ENCODE measurements at places on chromosomes 13 and 19. TPM values are rescaled to one million over a fixed set of nuclear protein-coding genes. Genes with fewer than 3 reads are reported as not detected.

DNA sequence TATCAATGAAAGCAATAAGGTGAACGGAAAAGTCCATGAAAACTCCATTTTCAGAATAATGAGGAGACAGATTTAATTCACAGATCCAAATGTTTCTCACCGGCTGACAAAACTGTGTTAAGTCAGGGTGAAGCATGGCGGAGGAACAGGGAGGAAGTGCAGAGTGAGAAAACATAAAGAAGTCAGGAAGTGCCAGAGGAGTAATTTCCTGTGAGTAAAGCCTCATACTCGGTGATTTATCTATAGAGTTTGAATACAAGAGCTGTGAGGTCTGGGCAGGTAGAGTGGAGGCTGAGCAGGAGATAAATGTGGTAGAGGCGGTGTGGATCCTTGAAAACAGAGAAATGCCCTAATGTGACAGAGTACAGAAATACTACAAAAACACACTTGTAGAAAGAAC is 11.4 kb downstream of the CARD8 start:
- DNase-seq = no peak

DNA sequence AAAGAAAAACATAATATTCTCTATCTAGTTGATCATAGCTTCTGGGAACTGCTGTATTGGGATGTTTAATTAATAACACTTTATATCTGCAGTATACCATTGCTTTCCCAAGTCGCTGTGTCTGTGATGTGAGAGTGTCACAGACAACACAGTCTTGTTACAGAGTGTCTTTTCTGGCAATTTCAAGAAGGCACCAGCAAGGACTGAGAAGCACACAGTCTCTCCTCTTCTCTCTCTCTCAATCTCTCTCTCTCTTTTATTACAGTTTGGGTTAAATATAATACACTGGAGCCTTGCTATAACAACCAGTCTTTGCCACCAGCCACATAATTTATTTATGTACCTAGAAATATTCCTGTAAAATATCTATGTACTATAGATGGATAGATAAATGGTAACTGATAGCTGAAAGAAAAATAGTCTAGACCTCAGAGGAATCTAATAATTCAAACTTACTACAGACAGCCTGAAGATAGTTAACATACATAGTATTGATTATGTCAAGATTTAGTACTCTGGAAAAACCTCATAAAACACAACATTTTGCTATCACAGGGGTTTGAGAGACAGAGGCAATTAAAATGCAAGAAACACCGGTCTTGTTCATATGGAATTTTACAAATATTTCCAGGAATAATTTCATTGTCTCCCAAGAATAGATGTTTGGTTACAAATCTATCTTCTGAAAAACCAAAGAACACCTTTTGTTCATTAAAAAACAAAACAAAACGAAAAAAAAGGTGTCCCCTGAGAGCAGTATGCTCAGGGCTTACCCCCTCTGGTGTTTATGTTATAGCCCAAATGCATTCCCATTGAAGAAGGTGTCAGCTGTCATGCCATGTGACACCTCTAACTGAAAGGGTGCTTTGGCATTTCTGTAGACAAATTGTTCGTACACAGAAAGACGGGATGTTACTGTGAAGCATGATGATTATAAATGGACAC is 507.8 kb downstream of the TBC1D4 start:
- DNase-seq = no peak

GRCh38 chr13:74061926-74062595 is 72.1 kb downstream of the KLF12 start:
- DNase-seq = no peak

- no peak for DNase-seq
Observed at GRCh38 chr13:50594276-50595051, 249.0 kb downstream of the DLEU7 start.

DNA sequence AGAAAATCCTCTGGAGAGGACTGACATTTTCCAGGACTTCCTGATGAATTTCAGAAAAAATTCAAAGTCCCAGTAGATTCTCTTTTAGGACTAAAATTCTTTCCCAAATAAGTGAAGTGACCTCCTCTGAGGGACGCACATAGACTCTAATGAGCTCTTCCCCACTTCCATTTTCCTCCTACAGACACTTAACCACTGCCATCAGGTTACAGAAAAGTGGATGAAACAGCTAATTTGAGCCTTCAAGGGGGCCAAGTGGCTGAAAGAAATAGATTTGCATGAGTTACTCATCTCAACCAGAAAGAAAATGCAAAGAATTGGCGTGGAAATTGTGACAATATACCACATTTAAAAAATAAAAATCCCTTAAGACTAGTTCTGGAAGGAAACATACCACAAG is 185.3 kb upstream of the EDNRB start:
- DNase-seq = no peak

DNA sequence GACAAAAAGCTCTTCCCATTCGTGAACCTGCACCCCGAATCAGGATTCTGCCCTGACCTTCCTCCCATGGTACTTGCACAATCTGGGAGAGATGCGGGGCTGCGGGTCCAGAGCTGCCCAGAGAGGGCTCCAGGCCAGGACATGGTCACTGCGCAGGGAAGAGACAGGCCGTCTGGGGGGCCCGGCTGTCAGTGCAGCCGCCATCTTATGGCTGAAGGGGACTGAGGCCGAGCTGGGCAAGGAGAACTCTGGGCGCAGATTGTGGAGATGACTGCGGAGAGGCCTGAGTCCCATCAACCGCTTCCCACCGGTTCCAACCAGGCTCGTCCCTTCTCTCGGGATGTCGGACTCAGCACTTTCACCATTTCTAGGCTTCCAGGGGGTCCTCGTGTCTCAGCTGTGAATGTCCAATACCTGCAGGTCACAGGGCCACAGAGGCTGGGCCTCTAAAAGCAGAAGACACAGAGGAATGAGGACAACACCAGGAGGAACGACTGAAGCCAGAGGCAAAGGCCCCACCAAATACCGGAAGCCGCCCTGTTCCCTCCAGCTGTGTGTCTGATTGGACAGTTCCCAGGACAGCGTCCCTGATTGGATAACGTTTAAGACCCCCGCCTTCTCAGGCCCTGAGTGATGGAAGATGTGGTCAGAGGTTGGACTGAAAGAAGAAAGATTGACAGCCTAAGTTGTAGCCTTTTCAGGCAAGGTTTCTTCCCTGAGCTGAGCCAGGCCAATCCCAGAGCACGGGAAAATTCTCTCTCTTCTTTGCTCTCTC is 117.1 kb upstream of the ZNF91 start:
- DNase-seq = no peak

- no peak for DNase-seq
Observed at GRCh38 chr19:7857727-7858108, 16.5 kb downstream of the PRR36 start.

GRCh38 chr19:2587001-2587719 is 111.2 kb downstream of the GADD45B start:
- DNase-seq = no peak

Gene URI1
- 72.4 TPM for total RNA-seq

All from foreskin keratinocyte (primary cell).